Germinal center (tissue), 1 donor: ENCODE measurements at places on chromosomes 3 and 15.

- peak; percentile 14 for DNase-seq
These were observed 54.1 kb upstream of the CCR2 start for GRCh38 chr3:46299608-46300460.

DNA sequence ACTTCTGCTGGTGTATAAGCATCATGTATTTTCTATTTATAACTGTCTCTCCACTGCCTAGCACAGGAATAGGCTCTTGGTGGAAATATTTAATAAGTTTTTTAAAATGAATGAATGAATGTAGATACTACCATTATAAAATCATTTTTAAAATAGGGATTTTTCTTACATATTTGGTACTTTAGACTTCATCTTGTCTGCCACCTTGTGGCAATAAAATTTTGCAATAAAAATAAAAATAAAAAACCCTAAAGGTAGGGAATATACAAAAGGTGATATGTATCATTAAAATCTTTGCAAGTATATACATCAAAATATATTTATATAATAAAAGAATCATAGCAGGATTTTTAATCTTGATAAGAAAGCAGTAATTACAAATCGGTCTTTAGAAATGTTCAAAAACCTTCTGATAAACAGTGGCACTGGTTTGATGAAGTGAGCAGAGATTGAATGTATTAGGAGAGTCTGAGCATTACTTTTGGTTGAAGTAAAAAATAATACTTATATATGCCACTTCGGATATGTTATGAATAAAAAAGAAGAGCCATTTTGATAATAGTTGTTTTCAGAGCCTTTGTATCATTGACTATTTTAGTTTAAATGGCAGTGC, 95.2 kb downstream of the SPATA16 start:
- no peak for DNase-seq

GRCh38 chr3:24837601-24838000, 343.0 kb upstream of the THRB start:
- no peak for DNase-seq

GRCh38 chr15:93823971-93824913, 407.1 kb upstream of the MCTP2 start:
- no peak for DNase-seq

- no peak for DNase-seq
These were observed 31.7 kb downstream of the ALCAM start for GRCh38 chr3:105398437-105398836.

GRCh38 chr3:4904811-4905695, 74.2 kb upstream of the BHLHE40 start:
- no peak for DNase-seq

DNA sequence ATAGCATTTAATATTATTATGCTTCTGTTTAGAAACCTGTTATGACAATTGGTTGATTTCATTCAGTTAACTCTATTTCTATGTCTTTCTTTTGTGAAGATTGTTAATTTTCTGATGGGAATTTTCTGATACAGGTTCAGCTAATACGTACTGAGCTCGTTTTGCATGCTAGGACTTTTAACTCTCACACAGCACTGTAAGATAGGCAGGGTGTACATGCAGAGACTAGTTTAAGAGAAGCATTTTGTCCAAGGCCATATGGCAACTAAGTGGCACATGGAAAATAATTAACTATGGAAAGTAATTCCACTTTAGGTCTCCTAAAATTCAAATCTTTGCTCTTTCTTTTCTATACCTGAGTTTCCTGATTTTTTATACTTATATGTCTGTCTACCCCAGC, 81.9 kb downstream of the IL1RAP start:
- no peak for DNase-seq

- DNase-seq = peak; percentile 60
These were observed 4.6 kb upstream of the EPB42 start for GRCh38 chr15:43225201-43225949.

GRCh38 chr3:115712871-115713270, 89.6 kb downstream of the GAP43 start:
- no peak for DNase-seq

GRCh38 chr3:38177181-38177580, 11.8 kb downstream of the OXSR1 start:
- no peak for DNase-seq

DNA sequence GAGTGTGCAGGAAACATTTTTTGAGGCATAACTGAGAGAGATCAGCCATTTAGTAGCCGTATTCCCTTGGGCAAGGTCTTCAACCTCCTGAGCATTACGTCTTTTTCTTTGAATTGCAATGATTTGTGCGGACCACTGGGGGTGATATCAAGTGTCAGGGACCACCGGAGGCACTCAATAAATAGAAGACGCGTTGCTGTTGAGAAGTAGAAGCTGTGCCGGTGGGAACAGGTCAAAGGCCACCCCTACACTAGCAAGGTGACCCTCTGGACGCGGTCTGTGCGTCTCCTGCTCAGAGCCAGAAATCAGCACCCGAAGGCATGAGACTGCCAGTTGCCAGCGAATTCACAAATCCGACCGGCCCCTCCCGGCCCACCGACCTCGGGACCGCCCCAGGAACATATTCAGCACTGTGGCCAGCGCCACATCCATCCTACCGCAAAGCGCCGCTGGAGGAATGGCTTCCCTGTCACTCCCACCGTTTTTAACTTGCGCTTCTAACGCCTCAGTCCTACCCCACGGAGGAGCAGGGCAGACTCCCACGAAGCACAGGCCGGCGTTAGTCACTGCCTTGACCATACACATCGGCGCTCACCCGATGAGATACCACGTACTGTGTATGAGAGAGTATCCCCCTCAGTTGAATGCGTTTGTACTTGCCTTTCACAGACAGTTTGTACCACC, 1.4 kb upstream of the GHSR start:
- DNase-seq = no peak

- no peak for DNase-seq
These were observed 15.9 kb upstream of the TMEM87A start for GRCh38 chr15:42289166-42289565.

DNA sequence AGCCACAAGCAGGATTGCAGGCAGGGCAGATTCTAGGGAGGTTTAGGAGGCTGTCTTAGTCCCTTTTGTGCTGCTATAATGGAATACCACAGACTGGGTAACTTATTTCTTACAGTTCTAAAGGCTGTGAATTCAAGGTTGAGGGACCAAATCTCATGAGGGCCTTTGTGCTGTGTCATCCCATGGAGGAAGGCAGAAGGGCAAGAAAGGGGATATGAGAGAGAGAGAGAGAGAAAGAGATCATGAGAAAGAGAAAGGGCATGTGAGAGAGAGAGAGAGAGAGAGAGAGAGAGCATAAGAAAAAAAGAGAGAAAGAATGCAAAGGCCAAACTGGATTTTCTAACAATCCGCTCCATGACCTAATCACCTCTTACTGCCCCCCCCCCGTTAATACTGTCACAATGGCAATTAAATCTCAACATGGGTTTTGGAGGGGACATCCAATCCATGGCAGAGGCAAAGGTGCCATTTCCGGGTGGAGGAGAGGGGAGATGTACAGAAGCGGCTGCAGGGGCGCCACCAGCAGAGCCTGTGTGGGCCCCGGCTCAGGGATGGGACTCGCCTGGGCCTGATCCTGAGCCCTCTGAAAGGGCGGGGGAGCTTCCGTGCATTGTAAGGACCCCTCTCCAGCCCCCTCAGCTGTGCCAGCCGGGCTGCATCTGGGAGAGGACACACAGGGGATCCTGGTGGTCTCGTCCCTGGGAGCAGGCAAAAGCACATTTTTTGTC, 20.5 kb downstream of the MRPS11 start:
- DNase-seq = no peak

DNA sequence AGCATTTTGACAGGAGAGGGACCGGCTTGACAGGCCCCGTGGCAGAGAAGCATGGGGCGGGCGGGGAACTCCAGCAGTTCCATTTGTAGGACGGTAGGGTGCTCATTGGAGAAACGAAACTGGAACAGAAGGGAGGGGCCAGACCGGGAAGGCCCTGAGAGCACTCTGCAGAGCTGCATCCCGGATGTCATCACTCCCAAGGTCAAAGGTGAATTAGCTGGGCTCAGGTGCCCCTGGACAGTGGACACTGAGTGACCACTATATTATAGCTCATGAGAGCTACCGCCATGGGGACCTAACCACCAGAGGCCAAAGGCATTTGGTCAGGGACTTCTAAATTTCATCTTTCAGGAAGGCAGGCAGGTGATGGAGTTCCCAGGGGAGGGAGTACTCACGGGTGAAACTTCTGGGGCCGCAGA, 7.3 kb downstream of the CSRNP1 start:
- DNase-seq = no peak

GRCh38 chr3:101204246-101204645, 116.1 kb downstream of the IMPG2 start:
- no peak for DNase-seq

DNA sequence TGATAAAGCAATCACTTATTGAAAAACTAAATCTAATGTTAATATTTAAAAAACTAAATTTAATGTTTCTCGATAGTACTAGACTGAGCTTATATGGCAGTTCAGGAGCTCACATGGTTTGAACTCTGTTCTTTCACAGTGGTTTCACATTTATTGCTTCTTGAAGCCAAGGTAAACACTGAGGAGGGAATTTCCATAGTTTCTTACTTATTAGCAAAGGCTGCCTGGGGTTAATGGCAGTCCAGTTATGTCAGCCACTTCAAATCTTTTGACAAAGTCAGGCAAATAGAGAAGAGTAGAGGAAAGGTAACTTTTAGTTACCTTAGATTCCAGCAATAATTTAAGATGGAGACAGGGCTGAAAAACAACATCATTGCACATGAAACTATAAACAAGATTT, 831.5 kb downstream of the ROBO2 start:
- no peak for DNase-seq

DNA sequence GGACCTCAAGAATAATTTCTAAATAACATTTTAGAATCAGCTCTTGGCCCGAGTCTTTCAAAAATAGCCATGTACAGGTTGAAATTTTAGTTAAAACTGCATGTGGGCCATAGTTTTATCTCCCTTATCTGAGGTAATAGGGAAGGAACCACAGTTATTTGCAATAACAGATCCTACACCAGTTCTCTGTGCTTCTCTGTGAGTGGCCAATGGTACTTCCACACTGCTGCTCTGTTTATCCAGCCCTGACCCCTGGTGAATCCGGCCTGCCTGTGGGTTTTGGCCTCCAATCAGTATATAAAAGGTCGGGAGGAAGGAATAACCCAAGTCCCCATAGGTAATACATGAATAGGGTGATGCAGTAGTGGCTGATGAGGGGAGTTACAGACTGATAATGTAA, 48.0 kb upstream of the TNIK start:
- no peak for DNase-seq

GRCh38 chr3:42801784-42802183, 2.5 kb downstream of the HIGD1A start:
- DNase-seq = no peak

DNA sequence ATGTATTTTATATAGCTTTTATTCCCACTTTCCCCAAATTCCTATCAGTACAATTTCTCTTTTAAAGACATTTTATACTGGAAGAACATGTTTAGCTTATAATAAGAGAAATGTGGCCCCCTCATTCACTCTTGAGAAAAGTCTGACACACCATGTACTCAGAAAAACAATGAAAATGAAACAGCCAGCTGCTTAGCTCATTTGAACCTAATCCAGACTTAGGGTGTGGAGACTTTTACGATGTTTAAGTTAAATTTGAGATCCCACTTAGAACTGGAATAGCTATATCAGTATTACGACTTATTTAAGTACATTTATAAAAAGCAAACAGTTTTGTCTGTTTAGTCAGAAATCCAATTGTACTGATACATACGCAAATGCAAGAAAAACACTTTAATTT, 252.3 kb upstream of the ARRDC4 start:
- DNase-seq = no peak

DNA sequence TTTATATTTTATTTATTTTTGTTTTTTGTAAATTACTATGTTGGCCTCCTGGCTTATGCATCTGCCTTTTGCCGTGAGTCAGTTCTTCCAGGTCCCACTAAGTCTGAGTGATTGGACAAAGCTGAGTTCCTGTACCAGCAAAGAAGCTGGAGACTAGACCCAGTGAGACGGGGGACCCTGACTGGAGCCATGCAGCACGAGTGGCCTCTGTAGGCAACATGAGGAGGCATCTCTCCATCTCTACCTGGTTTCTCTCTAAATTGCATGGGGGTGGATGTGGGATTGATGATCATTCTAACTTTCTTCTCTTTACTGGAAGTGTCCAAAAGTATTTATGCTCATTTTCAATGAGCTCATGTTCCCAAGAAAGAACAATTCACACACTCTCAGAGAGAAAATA, 155.3 kb upstream of the MRPL3 start:
- DNase-seq = no peak

DNA sequence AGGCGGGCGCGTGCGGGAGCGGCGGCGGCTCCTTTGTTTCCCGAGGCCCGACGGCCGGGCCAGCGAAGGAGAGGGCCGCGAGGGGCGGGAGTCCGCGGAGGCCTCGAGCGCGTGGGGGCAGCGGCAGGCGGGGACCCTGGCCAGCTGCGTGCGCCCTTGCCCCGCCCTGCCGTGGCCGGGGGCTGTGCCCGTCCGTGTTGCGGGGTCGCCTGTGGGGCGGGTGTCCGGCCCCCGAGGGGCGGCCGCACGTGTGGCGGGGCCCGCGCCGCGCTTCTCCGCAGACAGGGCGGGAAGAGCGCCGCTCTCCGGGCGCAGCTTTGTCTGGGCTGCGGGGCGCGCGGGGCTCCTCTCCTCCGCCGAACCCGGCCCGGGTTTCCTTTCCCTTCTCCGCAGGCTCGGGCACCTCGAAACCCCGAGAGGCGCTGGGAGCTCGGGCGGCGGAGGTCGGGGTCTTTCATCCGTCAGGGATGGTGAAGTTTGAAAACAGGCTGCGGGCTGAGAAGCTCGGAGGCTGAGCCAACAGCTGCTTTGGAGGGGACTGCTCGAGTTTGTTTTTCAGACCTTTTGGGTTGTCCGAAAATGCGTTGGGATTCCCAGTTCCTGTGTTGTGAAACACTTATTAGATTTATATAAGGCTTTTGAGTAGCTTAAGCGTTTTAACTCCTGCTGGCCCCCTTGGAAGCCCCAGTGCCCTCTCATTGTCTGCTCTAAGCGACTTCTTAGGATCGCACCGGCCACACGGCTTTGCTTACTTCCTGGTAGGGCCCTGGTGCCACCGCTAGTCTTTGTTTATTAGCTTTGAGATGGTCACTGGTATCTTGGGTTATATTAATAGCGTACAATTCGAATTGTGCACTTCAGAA, 817 bp downstream of the USP3 start:
- peak; percentile 37 for DNase-seq

- no peak for DNase-seq
These were observed 53.3 kb downstream of the AAGAB start for GRCh38 chr15:67201136-67201535.

DNA sequence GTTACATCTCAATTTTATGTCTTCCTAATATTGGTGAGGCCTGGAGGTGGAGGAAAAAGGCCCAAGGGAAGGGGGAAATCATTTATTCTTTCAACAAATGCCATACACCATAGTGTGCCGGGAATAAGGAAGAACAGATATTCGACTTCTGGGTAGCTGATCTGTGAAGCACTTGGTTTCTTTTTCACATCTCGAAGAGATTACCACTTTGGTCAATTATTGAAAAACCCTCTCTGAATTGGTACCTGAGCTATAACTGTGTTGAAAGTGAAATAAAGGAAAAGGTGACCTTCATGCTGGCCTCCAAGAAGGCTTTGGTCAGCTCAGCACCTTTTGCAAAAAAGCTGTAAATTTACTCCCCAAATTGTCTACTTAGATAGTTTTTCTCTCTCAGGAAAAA, 14.2 kb upstream of the MB21D2 start:
- DNase-seq = no peak

- DNase-seq = no peak
These were observed 34.7 kb downstream of the GBE1 start for GRCh38 chr3:81726735-81727134.
